ENCODE measurements at places on chromosomes 12 and 14. TPM values are rescaled to one million over a fixed set of nuclear protein-coding genes. Genes with fewer than 3 reads are reported as not detected.

DNA sequence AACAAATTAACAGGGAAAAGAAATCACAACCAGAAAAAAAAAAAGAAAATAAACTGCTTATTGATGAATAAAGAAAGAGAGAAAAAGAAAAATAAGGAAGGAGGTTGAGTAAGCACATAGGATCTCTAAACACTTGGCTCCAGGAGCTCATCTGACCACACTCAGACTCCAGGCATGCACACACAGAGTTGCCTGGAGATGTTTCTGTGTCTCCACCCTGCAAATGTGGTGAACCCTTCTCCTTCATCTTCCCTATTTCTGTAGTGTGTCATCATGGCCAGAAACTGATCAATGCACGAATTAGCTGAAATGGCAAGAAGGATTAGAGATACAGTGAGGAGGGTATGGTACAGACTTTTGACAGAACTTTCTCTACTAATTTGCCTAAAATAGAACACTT is 20.2 kb downstream of the OR4N2 start:
- no peak for DNase-seq

The PLEKHG7 gene
- total RNA-seq: not detected

The ZFHX2 gene
- 1.3 TPM for total RNA-seq

The LBHD2 gene
- 0.47 TPM for total RNA-seq

DNA sequence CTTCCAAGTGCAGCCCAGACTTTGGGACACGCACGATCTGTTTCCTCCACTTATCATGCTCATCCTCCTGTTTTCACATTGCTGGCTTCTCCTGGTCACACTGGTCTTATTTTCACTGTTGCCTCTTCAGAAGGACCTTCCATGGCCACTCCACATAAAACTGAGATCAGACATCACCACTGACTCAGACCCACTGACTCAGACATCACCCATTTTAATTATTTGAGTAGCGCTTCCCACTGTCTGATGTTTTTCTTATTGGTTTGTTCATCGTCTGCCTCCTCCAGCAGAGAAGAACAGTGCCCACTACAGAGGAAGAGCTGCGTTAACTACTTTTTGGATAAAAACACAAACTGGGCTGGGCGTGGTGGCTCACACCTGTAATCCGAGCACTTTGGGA is 270.5 kb upstream of the PWP1 start:
- DNase-seq: no peak

- DNase-seq: no peak
These were observed 837.2 kb upstream of the FBXO33 start for GRCh38 chr14:40269436-40269835.

DNA sequence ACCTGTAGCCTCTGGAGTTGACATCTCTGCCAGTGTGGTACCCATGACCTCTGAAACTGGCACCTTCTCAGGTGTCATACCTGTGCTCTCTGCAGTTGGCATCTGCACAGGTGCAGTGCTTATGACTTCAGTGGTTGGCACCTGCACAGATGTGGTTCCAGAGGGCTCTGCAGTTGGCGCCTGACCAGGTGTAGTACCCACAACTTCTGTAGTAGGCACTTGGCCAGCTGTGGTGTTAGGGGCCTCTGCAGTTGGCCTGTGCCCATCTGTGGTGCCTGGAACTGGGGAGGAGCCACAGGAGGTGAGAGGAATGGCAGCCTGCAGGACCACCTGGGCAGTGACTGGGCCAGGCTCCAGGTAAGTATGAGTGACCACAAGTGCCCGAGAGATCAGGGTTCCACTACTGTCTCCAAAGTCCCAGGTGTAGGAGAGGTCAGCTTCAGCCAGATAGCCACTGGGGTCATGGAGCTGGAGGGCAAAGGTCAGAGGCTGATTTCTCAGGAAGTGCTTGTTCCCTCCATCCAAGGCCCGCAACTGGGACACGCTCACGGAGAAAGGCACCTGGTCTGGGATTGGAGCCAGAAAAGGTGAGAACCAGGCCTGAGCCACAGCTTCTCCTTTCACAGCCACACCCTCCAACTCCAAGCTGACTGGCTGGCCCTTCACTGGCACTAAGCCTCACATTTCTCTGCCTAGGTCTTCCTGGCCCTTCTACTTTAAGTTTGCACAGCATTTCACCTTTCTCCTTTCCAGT is 8.6 kb downstream of the PMEL start:
- DNase-seq: no peak

The ANG gene
- total RNA-seq: 7.1 TPM

The USP44 gene
- 0.92 TPM for total RNA-seq

The CLEC1B gene
- total RNA-seq: not detected

The PTPRR gene
- 0.86 TPM for total RNA-seq

The SERPINA9 gene
- not detected for total RNA-seq

The GDF3 gene
- 0.26 TPM for total RNA-seq

DNA sequence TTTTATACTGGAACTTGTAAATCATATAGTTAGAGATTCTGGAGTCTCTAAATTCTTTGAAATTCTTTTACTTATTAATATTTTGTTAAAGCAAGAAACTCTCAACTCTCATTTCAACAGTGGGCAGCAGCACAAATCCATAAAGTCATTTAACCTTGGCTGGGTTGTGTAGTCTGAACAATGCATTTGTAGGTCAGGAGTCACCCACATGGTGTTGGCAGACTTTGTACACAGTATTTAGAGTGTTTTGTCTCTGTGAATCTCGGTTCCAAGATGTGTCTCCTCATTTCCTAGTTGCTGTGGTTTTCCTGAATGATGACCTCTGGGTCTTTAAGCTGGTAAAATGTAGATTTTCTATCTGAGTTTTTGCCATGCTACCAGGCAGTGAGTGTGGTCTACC is 20.8 kb upstream of the STRAP start:
- no peak for DNase-seq

DNA sequence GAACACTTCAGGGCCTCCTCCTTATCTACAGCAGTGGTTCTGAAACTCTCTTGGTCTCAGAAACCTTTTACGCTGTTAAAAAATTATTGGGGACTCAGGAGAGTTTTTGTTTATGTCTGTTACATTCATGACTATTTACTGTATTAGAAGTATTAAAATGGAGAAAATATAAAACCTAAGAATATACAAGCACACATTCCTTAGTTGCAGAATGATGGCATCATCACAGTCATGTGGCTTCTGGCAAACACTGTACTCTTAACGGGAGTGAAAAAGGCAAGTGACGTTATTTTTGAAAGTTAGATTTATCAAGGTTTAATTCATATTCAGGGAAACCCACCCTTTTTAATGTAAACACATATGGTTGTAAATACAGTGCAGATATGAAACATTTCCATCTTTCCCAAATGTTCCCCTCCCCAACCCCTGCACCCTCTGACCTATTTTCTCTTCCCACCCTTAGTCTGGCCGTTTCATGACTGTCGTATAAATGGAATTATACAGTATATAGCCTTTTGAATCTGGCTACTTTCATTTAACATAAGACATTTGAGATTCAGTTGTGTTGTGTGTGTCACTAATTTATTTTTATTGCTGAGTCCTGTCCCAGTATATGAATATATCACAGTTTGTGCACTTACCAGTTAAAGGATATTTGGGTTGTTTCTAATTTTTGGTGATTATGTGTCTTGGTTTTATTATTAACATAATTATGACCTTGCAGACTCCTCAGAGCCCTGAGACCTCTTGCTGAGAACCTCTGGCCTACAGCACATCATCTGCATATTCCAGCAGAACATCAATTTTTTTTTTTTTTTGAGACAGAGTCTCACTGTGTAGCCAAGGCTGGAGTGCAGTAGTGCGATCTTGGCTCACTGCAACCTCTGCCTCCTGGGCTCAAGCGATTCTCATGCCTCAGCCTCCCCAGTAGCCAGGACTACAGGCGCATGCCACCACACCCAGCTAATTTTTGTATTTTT is 457.0 kb downstream of the PCNX1 start:
- no peak for DNase-seq

The PDE3A gene
- total RNA-seq: 66.8 TPM

- no peak for DNase-seq
These were observed 393.3 kb upstream of the RPL10L start for GRCh38 chr14:47044841-47045240.

- DNase-seq: no peak
These were observed 79.9 kb downstream of the PHLDA1 start for GRCh38 chr12:75951399-75952278.

DNA sequence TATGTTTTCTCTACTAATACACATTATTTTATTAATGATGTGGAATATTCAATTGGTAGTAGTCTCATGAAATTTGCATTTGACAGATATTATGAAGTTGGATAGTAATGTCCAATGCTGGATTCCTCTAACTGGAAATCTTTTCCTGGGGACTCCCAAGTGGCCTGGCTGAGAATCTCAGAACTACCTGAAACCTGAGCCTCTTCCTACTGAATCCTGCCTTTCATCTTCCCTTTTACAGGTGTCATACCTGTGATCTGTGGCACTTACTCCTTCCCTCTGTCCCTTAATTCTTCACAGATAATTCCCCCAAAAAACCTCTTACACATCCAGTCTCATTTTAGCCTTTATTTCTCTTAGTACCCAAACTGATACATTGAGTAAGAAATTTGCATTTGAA is 89.7 kb upstream of the MYF6 start:
- DNase-seq: no peak

DNA sequence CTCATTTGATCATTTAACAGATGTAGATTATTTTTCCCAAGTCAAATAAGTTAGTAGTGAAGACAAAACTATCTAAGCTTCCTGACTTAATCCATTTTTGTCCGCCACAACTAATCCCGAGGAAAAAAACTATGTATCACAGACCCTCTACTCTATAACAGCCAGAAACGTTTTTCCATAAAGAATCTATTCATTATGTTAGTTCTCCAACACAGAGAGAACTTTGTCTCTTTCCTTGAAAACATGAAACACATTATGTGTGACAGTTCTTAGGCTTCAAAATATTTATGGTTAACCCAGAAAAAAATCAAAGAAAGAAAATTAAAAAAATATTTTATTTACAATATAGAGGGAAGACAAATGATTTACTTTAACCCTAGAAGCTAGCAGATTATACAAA is 100.1 kb downstream of the PLEKHG7 start:
- DNase-seq: no peak

The AMHR2 gene
- total RNA-seq: 0.34 TPM

The TAS2R20 gene
- 0.94 TPM for total RNA-seq

DNA sequence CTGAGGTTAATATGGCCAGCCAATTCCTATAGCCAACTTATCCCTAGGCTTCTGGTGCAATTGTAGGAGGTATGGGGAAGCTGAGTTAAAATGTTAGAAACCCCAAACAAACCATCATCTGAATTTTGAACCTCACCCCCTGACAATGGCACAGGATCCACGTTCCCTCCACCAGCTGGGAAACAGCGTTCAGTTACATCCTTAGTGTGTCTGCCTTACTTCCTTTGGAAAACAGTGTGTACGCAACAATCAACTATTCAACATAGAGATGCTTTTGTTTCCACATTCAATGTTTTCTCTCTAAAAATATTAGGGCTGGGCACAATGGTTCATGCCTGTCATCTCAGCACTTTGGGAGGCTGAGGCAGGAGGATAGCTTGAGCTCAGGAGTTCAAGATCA is 203.4 kb downstream of the TTC7B start:
- no peak for DNase-seq

The LRRC74A gene
- not detected for total RNA-seq

GRCh38 chr14:44372807-44373489 is 134.1 kb downstream of the FSCB start:
- no peak for DNase-seq

The PTPRB gene
- 33.5 TPM for total RNA-seq

The ARHGEF25 gene
- 17.3 TPM for total RNA-seq

DNA sequence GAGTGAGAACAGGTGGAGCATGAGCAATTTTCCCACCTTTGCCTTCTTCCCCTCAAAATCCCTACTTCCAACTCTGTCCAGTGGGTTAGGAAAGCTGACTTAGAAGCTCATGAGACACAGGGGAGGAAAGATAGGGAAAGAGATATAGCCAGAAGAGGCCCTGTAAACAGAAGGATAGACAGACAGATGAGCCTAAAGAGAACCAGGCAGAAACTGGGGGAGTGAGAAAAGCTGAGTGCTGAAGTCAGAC is 5.0 kb downstream of the AJUBA start:
- DNase-seq: no peak

GRCh38 chr14:76916040-76916715 is 90.0 kb downstream of the LRRC74A start:
- DNase-seq: no peak

DNA sequence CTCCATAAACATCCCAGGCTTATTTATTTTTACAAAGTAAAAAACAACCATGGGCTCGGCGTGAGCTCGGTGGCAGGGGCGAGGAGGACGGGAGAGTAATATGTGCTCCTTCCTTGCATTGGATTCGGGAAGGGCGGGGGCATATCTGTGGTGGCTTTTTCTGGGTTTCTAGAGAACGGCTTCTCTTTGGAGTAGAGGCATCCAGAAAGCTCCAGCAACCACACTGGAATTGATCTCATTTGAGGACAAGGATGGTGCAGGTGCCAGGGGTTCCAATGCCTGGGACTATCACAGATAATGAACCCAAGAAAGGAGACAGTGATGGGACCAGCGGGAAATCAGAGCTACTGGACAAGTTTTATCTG is 18.9 kb downstream of the ADGRD1 start:
- no peak for DNase-seq

The ADCY4 gene
- 43.9 TPM for total RNA-seq

- DNase-seq: no peak
These were observed 256.9 kb upstream of the RGS6 start for GRCh38 chr14:71675126-71675899.

- DNase-seq: no peak
These were observed 123.5 kb downstream of the CALM1 start for GRCh38 chr14:90520326-90520725.

DNA sequence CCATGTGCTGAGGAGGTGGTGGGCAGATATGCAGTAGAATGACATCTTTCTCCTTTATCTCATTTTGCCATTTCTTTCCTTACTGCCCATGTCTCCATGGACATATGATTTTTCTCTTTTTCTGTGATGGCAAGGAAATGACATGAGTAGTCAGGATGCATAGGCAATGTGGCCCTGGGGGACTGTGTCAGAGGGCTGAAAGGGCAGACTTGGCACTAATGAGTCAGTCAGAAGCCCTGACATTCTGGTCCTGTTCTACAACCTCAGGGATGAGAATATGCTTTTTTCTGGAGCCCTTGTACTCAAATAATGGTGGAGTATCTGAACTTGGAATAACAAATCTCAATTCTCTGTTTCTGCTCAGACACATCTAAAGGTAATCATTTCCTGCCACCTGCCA is 167.8 kb downstream of the TMEM117 start:
- no peak for DNase-seq

GRCh38 chr12:54463484-54463883 is 9.9 kb downstream of the GTSF1 start:
- no peak for DNase-seq

The NTN4 gene
- total RNA-seq: 63.3 TPM

The VASH1 gene
- total RNA-seq: 142 TPM

GRCh38 chr14:57960946-57961785 is 95.3 kb upstream of the SLC35F4 start:
- DNase-seq: no peak

DNA sequence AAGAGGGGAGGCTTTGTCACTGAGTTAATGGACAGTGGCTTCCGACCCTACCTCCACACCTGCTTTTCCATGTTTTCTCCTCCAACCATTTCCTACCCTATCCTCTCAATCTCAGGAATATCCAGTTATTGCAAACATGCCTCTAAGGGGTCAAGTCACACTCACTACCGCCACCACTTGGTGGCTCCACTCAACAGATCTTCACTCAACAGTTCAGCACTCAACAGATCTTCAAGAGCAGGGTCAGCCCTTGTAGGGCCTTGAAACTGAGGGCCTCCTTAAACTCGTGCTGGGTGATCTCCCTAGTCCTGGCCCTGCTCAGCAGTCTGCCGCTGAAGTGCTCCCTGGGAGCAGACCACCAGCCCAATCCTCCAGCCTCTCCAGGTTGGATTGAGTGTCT is 14.2 kb downstream of the ZNF641 start:
- no peak for DNase-seq

All from left cardiac atrium (tissue), 4 donors.